ENCODE measurements at places on chromosomes 6 and 20. TPM values are rescaled to one million over a fixed set of nuclear protein-coding genes. Genes with fewer than 3 reads are reported as not detected.

The RAET1L gene
- 0.25 TPM for total RNA-seq

The BPIFA1 gene
- total RNA-seq: not detected

The TRIM31 gene
- 2.1 TPM for total RNA-seq

The LKAAEAR1 gene
- total RNA-seq: 1.5 TPM

The PRL gene
- not detected for total RNA-seq
